ENCODE measurements at places on chromosomes 6 and 20. TPM values are rescaled to one million over a fixed set of nuclear protein-coding genes. Genes with fewer than 3 reads are reported as not detected.

FERMT1 gene
- total RNA-seq = 1.3 TPM

RCAN2 gene
- 6.7 TPM for total RNA-seq

RAD21L1 gene
- not detected for total RNA-seq

ADGRB3 gene
- 1.5 TPM for total RNA-seq

ZBTB12 gene
- 25.6 TPM for total RNA-seq

RIN2 gene
- total RNA-seq = 5.5 TPM

YTHDF1 gene
- total RNA-seq = 28.1 TPM

C20orf204 gene
- 0.04 TPM for total RNA-seq

TMEM170B gene
- total RNA-seq = 19.7 TPM

PSORS1C2 gene
- total RNA-seq = not detected

HSD17B8 gene
- total RNA-seq = 4.8 TPM

SLC16A10 gene
- 4.8 TPM for total RNA-seq

SCUBE3 gene
- 11.4 TPM for total RNA-seq

HIVEP2 gene
- 2.0 TPM for total RNA-seq

SLC35B2 gene
- 47.0 TPM for total RNA-seq

SLC22A2 gene
- not detected for total RNA-seq

KCNK16 gene
- not detected for total RNA-seq

DOK5 gene
- total RNA-seq = 3.1 TPM

VSTM2L gene
- 2.9 TPM for total RNA-seq

GPLD1 gene
- 8.3 TPM for total RNA-seq

FAM120B gene
- 20.3 TPM for total RNA-seq

VARS2 gene
- 21.5 TPM for total RNA-seq

HLA-DQB1 gene
- total RNA-seq = 6.6 TPM

TRIM40 gene
- not detected for total RNA-seq

ANGPT4 gene
- total RNA-seq = 0.06 TPM

DCBLD1 gene
- total RNA-seq = 7.5 TPM

SCRT2 gene
- total RNA-seq = not detected

COX4I2 gene
- total RNA-seq = not detected

MAP3K7 gene
- 91.9 TPM for total RNA-seq

All from neural progenitor cell (in vitro differentiated cells).